ENCODE measurements at places on chromosomes 5 and 9.
A peak's percentile ranks its signal among the peaks of the same experiment; 100 is the strongest.

DNA sequence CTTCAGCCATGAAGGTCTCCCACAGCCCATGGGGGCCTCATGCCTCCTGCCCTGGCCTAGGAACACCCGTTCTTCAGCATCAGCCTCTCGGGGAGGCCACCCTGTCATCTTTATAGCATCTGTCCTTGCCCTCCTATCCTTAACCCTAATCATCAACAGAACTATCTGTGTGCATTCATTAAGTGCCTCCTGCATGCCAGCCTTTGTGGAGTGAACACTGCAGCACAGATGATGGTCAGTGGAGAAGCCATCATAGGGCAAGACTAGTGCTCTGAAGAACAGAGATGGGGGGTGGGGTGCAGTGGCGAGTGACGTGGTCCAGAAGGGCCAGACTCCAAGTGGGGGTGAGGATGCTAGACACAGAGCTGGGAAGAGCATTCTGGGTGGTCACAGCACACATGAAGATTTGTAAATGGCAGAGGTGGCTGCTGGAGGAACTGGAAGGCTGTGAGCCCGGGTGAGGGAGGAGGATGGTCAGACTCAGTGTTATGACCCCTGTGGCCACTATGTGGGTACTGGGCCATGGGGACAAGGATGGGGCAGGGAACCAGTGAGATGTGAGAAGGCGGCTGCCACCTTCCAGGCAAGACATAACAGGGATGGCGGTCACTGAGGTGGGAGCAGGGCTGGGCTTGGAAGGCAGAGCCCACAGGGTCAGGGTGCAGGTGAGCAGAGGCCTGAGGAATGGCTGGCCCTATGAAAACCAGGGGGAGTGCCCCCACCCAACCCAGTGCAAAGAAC, 3.6 kb upstream of the CARD19 start:
- DNase-seq = no peak

DNA sequence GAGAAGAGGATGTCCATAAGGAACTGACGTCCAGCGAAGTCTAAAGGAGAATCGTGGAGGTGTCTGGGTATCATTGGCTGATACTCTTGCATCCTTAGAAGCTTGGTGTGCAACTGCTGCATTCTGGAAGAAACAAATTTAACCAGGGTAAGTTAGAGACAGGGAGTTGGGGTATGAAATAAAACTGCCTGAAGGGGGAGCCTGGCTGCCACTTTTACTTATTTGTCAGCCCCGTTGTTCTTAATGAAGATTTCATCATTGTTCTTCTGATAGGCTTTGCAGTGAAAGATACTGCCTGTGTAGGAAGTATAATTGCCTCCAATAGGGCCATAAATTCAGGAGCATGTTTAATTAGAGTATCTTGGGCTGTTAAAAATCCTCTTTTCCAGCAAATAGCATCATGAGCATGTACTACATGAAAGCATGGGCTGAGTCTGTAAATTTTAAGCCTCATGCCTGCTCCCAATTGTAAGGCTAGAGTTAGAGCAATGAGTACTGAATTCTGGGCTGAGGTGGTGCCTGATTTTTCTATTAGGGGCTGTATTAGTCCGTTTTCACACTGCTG, 1264.5 kb upstream of the ACO1 start:
- peak; percentile 11 for DNase-seq

DNA sequence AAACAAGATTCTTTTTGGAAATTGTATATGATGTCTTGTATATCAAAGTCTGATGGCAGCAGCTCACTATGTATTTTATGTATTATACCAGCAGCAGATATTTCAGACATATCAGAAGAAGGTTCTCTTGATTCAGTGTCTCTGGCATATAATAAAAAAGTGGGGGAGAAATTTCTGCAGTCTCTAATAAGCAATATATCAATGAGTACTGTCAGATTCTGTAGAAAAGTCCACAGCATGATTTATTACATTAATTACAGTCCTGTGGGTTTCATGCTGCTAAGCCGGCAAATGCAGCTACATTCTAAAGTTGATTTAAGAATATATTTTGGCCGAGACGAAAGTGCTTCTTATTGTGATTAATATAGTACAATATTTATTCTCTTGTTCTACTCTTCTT, 113.1 kb downstream of the KIAA1958 start:
- no peak for DNase-seq

- DNase-seq = no peak
These were observed 16.7 kb upstream of the AKNA start for GRCh38 chr9:114404531-114404930.

DNA sequence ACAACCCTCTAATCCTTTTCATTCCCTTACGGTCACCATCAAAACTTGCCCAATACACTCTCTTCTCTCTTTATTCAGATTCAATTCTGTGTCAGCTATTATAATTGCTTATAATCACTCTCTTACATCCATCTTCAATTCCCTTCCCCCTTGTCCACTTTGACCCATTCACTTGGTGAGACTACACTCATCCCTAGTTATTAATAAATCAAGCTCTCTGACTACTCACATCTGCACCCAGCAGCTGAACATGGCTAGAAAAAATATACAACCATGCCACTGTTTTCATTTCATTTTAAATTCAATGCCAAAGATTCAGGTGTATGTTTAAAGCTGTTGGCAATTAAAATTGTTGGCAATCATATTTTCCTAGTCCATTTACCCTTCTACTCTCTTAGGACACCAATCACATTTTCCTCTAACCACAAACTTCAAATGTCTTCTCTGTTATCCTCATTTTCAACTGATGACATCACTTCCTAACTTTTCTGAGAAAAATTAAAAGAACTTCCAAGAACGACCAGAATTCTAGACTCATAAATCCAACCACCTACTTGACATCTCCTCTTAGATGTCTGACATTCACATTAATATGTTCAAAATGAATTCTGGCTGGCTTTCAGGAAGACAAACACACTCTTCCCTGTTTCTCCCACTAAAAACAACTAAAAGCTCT, 5.5 kb downstream of the C5orf15 start:
- DNase-seq = no peak

GRCh38 chr9:70107558-70107957, 63.9 kb downstream of the MAMDC2 start:
- no peak for DNase-seq

DNA sequence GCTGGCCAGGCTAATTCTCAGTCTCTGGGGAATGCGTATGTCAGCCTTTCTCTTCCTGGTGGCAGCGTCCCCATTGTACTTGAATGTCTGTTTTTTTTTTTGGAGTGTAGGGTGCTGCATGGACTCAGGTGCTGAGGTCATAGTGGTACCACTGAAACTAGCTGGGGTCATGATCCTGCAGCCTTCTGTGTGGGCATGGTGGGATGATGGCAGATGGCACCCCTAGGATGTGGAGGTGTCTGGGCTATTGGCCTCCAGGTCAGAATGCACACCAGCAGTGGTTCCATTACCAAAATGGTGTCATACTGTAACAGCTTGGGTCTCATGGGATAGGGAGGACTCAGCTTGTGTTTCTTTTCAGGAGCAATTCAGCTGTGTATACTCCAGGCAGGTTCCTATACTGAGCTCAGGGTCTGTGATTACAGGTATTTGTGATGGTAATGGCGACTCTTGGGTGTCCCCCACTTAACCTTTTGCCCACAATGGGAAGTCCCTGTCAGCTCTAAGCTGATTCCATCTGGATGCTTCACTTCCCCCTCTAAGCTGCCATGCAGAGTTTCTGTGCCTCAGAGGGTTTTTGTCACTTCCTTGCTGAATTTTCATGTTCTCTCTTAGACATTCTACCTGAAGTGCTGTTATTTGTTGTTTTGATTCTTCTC, 17.9 kb downstream of the HSD17B4 start:
- no peak for DNase-seq

GRCh38 chr5:115151208-115151805, 18.4 kb downstream of the TRIM36 start:
- no peak for DNase-seq

- DNase-seq = no peak
These were observed 11.6 kb downstream of the GZMA start for GRCh38 chr5:55114061-55114460.

- DNase-seq = no peak
These were observed 45.2 kb downstream of the PIP5K1B start for GRCh38 chr9:68750255-68750654.

- peak; percentile 58 for DNase-seq
These were observed 2.0 kb downstream of the MYO10 start for GRCh38 chr5:16934123-16934522.

GRCh38 chr5:168239325-168239724, 52.1 kb upstream of the WWC1 start:
- DNase-seq = no peak

DNA sequence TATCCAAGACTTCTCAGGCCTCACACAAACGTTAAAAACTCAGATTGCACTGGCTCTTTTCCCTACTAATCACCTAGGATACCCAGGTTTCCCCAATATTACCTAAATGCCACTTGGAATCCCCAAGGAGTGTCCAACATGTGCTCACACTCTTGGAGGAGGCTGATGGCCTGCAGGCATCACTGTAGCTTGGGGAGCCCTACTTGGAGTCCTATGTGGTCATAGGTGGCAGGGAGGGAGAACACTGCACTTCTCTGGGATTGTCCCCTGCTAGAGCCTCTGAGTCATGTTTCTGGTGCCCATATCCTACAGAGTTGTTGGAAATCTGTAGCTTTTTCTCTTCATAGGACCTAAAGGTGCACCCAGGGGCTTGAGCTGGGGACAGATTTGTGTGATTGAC, 433.7 kb downstream of the ARHGEF28 start:
- no peak for DNase-seq

DNA sequence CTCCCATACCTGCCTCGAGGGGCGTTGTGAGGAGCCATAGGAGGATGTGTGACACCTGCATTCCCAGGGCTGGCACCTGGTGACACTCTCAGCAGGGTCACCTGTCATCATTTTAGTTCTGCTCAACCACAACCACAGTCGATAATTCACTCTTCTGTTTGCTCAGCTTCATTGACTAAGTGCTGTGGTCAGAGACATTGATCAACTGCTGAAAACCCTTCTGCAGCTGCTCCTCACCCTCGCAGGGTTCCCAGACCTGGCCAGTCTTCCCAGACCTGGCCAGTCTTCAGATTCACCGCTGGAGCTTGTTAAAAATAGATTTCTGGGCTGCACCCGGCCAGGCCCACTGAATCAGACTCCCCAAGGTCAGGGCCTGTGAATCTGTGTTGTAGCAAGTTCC, 92.8 kb downstream of the MVB12B start:
- peak; percentile 91 for DNase-seq

DNA sequence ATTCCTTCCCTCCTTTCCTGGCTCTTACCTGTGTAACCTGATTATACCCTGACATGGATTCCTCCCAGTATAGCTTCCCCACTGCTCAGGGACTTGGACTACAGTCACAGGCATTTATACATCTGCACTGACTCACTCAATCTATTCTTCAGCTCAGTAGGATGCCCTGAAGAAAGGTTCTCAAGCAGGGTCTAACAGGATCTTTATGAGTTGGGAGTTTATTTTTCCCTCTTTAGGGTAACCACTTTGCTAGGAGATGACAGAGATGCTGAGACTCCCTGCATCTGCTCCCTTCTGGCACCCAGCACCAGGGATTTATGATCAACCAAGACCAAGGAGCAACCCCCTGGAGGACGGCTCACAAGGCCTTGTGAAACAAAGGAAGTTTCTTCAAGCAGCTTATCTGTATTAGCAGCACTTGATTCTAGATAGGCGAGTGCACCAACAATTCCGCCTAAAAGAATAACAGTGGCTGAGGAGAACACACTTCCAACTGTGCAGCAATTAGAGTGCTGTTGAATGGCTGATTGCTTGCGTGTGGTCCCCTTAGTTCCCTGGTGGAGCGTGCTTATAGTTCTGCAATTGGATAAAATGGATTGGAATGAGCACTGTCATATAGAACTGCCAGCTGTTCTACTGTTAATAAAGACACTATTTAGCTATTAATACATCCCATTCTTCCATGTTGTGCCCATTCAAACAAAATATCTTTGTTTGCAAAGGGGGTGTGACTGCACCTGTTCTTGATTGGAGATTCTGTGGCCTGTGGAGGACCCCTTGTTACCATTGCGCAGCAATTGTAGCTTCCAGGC, 482.6 kb downstream of the ZNF608 start:
- peak; percentile 61 for DNase-seq

DNA sequence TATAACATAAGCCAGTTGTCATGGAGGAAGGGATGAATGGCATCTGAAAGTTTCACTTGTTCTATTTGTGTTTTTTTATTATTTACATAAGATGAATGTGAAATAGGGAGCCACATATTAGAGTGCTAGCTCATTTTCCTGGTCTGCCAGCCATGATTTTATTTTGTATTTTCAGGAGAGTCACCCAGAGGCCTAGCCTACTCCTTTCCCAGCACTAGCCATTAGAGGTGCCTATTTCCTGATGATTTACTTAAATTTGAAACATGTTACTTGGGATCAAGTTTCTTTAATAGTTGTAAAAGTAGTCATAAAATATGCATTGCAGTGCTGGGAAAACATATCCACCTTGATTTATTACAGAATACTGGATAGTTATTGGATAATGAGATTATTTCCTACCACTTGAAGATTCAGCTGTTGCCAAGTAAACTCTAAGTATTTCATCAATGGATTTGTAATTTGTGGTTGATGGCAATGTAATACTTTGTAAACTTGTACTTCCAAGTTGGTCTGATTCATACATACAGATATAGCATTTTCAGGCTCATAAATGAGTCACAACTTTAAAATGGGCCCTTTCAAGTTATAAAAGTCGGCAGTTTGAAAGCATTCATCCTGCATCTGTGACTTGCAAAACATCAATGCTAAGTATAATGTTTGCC, 50.8 kb downstream of the KCNN2 start:
- no peak for DNase-seq

GRCh38 chr9:16060436-16061129, 507.7 kb downstream of the CCDC171 start:
- no peak for DNase-seq

- DNase-seq = no peak
These were observed 505.0 kb downstream of the EBF1 start for GRCh38 chr5:158594595-158595242.

DNA sequence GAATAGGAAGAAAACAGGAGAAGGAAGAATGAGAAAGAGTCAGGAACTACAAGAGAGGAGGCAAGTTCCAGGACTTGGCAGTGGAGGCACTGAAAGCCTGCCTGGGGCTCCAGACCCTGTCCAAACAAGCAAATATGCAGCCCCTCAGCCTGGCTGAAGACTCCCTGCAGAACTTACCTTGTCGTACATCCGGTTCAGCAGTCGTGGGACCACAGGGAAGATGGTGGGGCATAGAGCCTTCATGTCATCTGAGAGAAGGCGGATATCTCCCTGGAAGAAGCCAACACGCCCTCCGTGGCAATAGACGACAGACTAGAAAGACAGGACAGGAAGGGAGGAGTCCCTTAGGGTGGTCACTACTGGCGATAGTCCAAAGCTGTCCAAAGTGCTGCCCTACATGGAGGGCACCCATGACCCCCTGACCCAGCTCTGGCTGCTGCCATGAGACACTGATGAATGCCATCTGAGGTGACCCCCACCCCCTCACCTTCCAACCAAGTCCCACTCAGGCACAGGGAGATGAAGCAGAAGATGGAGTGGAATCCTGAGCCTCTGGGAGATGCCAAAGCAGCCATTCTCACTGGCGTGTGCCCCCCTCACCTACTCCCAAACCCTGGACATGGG, 27.7 kb upstream of the MEIKIN start:
- no peak for DNase-seq
